ENCODE measurements at places on chromosomes 1 and 21.

DNA sequence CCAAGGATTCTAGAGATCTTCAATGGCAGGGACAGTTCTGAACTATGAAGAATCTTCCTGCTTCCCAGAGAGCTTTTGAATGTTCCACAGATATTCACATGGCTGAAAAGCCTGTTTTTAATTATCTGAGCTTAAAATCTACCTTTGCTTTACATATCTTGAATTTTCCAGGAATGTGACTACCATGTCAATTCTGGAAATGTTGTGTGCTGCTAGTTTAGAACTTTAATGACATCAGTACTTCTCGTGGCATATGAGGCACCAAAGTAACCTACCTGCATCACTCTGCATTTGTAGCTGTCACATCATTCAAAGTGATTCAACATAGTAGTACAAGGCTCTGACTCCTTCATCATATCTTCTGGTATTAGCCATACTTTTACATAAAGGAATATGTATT is 122.7 kb upstream of the NFIA start:
- no peak for DNase-seq

DNA sequence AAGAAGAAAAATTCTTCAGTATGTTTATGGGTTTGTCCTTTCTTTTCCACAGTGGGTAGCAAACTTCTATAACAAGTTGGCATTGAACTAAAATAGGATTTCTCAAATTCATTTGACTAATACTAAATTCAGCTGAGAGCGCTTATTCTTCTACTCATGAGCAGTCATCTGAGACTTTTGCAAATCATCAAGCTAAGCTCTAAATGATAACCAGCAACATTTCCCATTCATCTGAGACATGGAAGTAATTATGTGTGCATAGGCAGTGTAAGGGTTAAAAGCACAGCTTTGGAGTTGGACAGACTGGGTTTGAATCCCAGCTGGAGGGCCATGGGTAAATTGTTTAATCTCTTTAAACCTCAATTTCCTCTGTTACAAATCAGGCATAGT is 18.3 kb upstream of the CNR2 start:
- no peak for DNase-seq

- DNase-seq = no peak
Observed at GRCh38 chr21:28317177-28317950, 675.3 kb downstream of the LTN1 start.

DNA sequence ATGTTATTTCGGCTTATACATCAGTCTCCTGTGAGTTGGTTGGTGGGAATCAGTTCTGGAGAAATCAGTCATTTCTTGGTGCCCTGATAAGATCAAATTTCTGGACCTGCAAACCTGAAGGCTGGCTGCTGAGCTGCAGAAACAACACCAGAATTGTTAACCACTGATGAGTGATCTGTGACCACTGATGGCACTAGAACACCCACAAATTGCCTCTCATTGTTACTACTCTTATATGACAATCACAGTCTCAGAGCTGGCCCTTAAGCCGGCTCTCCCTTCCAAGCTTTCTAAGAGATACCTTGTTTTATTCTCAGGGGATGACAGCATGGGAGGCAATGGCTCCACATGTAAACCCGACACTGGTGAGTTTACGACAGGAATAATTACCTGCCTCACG is 1.9 kb downstream of the C1orf162 start:
- no peak for DNase-seq

- DNase-seq = no peak
Observed at GRCh38 chr1:154866257-154867063, 3.6 kb downstream of the KCNN3 start.

DNA sequence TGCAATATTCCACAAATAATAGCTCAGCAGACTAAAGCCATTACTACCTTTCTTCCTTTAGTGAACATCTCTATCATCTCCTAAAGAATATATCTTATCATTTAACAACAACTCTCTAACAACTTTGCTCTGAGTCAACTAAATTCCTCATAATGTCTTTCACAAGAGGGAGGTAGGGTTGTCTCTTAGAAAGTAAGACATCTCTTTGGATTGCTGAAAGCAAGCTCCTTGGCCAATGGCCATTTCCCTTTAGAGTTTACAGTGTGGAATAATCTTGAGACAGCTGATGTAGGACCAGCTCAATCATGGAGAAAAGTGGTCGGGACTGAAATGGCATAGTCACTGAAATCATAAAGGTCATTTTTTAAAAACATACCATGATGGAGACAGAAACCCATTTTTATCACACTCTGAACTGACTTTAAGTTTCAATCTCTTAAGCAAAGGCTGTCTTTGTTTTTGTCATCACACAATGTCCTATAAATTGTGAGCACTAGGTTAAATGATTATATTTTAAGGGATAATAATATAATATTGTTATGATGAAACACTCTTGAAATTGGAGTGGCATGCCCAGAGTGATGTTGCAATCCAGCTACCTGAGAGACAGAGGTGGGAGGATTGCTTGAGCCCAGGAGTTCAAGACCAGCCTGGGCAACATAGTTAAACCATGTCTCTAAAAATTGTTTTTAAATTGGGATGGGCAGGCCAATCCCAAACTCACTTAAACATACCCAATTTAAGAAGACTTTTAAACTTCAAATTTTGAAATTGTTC is 91.1 kb downstream of the SLC44A5 start:
- DNase-seq = no peak

DNA sequence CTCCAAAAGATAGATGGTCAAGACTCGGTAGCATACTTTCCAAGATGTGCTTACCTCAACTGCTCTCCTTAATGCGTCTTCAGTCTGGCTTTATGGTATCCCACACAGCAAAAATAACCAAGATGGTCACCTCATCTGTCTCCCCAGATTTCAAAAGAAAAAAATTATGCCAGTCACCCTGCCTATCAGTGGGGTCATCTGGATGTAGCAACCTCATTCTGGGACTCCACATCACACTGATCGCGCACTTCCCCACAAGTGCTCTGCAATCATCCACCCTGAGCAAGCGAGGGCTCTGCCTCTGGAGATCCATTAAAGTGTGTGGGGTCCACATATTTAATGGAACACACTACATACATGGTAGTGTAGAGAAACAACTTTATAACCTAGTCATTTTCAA is 42.5 kb downstream of the ACBD3 start:
- no peak for DNase-seq

DNA sequence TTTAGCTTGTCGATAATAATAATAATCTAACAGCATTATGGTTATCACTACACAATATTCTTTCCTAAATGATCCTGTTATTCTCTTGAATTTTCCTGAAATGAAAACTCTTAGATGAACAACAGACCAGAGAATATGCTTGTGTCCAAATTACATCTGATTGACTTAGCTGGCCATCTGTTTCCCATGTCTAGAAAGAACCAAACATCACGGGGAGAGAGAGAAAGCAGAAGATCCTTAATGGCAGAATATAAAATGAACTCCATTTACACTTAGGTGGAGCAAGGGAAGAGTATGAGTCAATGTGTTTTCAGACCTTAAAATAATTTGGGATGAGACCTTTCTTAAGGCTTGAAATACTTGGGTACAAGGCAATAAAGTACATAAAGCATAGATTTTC is 162.2 kb downstream of the DSCAM start:
- no peak for DNase-seq

DNA sequence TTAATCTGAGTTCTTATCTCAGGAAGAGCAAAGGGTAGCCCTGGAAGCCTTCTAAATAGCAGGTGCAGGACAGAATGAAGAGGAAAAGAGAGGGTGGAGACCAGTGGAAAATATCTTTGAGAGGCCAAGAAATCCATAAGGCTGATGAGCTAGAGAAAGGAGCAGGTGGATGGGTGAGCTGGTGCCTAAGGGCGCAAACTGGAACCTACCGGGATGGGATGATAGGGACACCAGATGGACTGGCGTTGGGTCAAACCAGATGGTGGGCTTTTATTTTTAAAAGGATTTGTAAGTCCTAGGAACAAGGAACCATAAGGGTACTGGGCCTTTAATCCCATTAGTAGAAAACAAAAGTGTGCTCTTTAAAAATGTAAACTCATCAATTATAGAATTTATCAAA is 59.7 kb downstream of the RGL1 start:
- DNase-seq = peak; percentile 98

DNA sequence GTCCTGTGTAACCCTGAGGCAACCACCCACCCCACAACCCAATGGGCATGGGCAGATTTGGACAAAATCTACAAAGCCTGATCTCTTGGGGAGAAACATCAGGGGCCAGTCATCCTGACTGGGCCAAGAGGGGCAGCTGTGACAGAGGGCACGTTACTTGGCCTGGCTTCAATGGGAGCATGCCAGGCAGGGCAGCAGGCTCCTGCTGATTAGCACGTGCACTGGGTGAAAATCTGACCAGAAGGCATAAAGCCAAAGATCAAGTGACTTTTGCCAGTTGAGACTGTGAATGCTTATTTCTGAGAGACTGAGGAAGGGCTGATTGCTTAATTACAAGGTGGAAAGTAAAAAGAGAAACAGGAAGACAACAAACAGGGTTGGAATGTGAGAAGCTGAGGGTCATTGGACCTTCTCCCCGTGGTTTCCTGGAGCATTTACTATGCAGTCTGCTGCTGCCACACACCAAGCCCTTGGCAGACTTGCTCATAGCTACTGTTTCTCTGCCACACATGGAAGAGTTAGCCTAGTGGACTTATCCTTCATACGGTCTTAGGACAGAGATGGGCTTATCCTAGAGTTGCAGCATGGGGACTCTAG is 39.8 kb upstream of the TNR start:
- DNase-seq = no peak

DNA sequence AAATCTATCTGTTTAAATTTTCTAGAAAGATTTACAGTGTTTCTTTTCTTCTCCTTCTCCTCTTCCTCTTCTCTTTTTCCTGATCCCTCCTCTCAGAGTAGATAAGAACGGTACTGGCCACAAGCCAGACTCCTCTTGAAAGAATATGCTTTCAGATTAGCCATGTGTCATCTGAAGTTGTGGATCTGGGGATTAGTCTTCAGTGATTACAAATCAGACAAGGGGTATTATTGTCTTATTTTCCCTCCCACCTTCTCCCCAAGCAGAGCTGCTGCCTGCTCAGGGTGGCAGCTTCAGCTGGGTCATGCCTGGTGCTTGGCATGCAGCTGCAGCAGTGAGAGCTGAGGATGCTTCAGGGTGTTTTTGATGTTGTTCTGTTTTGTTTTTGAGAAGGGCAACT is 42.7 kb downstream of the SGIP1 start:
- DNase-seq = peak; percentile 84

DNA sequence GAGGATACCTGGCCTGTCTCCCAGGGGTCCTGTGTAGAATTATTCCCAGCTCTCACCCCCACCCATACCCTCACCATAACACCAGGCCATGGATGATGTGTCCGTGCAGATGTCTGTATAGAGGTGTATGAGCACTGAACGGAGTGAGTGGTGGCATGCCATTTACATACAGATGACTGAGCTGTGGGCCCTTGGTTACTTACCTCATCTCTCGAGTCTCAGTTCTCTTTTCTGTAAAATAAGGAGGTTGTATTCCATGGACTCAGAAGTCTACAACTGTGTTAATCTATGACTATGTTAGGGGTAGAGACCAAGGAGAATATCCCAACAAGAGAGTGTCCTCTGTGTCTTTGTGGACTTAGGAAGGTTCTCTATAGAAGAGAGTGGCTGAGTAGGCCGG is 65.6 kb upstream of the CD1D start:
- no peak for DNase-seq

DNA sequence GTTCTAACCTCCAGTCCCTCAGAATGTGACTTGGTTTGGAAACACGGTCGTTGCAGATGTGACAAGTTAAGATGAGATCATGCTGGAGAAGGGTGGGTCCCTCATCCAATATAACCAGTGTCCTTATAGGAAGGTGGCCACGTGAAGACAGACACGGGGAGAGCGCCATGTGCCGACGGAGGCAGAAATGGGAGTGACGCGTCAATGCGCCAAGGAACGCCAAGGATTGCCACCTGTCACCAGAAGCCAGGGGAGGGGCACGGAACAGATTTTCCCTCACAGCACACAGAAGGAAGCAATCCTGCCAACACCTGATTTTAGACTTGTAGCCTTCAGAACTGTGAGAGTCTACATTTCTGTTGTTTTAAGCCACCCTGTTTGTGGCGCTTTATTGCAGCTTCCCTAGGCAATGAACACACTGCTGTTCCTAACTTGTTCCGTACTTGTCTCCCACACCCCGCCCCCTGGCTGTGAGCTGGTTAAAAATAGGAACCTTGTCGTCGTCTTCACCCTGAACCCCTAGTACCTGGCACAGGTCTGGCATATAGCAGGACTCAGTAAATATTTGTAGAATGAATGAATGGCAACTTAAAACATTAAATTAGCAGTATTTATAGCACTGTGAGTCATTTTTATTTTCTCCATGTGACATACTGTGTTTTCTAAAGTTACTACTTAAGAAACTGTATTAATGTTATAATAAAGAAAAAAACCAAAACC is 14.2 kb downstream of the RIMS3 start:
- DNase-seq = peak; percentile 34

DNA sequence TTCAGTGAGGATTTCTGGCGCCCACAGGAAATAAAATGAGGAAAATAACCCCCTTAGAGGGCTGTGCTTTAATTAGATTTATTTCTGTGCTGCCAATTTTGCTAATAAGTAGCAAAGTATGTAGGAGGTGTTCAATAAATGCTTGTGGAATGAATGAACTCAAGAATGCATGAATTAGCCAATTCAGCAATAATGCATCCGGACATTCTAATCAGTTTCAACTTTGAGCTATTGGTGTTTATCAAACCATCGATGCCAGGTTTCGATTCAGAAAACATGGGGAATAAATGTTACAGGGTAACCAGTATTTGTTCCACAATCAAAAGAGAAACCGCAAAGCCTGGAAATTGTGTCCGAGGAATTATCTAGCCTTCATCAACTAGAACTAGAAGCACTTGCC is 353.2 kb downstream of the NTNG1 start:
- DNase-seq = no peak

GRCh38 chr1:28437264-28437923 is 67.9 kb downstream of the PHACTR4 start:
- no peak for DNase-seq

DNA sequence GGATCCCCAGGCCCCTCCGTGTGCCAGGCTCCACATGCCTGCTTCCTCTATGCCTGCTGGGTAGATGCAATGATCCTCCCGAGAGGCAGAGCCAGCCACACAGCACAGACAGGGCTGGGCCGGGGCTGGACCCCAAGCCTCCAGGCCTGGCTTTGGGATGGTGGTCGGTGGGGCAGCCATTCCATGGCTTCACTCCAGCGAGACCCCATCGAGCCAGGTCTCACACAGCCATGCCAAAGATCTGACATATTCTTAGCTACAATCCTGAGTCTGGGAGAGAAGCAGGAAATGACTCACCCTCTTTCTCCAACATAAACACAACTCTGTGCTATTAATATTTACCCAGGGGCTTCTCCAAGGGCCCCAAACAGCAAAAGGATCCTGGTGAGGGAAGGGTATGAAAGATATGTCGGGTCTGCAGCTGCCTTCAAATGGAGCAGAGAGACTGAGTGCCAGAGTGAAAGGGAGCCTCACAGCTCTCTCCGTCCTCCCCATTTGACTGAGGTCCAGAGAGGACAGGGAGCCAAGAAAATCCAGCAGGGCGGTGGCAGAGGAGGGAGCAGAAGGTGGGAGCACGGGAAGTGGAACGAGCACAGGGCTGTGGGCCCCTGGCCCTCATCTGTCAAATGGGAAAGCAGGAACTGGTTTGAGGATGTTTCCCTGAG is 639.5 kb downstream of the MATN1 start:
- no peak for DNase-seq

GRCh38 chr1:9150582-9151327 is 21.9 kb upstream of the GPR157 start:
- no peak for DNase-seq

- no peak for DNase-seq
Observed at GRCh38 chr21:43913928-43914327, 48.9 kb downstream of the AGPAT3 start.
